Lung (tissue), 17 donors: ENCODE measurements at places on chromosomes 6 and 20. TPM values are rescaled to one million over a fixed set of nuclear protein-coding genes. Genes with fewer than 3 reads are reported as not detected.

GRCh38 chr6:138036111-138036510, 71.1 kb downstream of the PERP start:
- DNase-seq: no peak

Gene SAMD5
- total RNA-seq: 35.5 TPM

- DNase-seq: peak; percentile 82
Measured at GRCh38 chr20:34129518-34130162, 17.6 kb upstream of the EIF2S2 start.

- DNase-seq: no peak
Measured at GRCh38 chr6:40247516-40248115, 313.4 kb upstream of the MOCS1 start.

GRCh38 chr20:17969278-17969883, 563 bp downstream of the MGME1 start:
- DNase-seq: no peak

Gene CST5
- not detected for total RNA-seq

DNA sequence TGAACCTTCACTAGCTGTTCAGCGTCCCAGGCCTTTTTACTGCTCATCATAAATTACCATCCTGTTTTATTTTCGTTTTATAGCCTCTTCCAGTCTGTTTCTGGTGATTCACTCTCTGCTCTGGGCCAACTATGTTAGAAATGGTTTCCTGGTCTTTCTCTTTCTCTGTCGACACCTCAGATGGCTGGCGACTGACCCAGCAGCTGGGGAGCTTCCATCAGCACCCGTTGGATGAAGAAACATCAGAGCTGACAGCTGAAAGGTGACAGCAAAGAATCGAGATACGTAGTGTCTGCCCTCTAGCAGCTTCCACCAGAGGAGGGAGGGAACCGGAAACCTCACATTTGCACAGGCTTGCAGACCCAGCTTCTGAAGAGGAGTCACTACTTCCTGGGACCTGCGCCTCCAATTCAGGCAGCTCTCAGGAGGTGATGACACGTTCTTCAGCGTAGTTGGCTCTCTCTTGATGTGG, 82.9 kb upstream of the MLN start:
- DNase-seq: peak; percentile 83

DNA sequence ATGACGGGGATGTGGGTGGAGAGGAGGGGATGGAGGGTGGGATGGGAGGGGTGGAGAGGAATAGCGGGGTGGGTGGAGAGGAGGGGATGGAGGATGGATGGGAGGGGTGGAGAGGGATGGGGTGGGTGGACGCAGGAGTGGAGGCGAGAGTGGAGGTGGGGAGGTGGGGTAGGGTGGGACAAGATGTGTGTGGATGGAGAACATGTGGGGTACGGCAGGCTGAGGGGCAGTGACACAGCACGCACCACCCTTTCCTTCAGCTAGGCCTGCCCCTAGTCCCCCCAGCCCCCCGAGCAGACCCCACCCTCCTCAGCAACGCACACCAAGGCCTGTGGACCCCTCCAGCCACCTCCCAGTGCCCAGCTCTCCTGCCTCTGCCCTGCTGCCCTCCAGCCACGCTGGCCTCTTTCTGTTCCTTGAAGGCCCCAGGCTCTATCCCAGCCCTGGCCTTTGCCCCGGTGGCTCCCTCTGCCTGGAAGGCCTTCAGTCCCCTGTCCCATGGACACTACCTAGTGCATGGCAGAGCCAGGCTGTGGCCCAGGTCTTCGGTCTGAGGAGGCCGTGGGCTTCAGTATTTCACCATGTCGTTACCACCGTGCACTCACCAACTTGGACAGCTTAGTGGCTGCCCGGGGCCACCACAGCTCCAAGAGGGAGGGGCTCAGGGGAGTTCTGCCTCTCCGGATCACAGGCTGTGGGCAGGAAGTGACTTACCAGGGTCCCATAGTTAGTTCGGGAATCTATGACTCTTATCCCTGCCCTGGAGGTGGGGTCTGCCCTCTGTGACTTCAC, 78.4 kb upstream of the PMEPA1 start:
- DNase-seq: no peak

DNA sequence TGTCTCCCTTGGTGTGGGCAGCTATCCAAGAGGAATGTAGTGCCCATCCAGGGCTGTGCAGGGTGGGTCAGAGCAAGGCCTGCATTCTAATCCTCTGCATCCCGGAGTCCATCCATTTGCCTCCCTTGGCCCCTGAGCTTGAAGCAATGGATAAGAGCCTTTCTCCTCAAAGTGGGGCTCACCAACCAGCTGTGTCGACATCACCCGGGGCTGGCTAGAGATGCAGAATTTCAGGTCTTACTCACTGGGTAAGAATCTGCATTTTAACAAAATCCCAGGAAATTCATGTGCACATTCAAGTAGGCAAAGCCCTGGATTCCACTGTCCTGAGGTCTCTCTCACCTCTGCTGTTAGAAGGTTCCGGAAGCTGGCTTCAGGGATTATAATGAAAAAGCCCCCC, 95.3 kb downstream of the MDGA1 start:
- DNase-seq: no peak

DNA sequence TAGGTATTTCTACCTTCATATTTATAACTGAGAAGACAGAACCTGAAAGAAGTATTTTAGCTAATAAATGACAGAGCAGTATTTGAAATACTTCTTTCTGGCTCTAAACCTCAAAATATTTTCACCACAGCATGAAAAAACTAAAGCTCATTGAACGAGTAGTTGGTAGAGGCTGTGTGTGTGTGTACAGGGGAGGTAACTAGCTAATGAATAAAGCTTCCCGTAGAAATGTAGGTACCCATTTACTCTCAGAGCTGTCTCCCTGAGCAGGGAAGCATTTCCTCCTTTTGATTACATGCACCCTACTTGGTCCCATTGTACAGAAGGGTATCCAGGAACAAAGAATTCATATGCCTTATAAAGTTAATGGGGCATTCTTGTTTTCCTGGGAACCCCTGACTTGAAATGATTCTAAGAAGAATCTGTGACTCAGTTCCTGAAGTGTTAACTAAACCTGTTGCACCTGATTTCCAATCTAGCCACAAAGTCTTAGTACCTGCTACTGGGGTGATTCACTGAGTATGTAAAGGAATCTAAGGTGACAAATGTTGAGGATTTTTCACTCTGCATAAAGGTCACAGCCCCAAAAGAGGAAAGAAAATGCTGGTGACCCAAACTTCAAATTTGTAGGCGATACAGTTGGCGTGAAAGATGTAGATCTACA, 12.5 kb downstream of the CRYBG1 start:
- DNase-seq: no peak

GRCh38 chr6:154474648-154475428, 35.6 kb downstream of the CNKSR3 start:
- DNase-seq: no peak

DNA sequence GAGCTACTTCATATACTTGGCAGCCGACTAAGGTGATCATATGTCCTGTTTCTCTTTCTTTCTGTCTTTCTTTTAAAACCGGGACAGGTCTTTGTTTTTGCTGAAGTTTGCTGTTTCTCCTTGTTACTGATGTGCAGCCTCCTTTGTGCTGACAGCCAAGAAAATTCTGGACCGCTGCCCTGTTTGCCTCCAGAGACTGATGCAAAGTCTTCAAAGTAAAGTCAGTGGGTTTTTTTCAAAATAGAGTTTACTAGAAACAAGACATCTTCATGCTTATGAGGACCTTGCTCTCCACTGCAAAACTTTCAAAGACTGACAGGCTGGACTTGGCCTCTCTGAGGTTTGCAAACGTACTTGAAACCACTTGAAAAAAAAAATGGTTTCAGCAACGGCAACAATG, 510.5 kb upstream of the MAP3K7 start:
- peak; percentile 88 for DNase-seq

DNA sequence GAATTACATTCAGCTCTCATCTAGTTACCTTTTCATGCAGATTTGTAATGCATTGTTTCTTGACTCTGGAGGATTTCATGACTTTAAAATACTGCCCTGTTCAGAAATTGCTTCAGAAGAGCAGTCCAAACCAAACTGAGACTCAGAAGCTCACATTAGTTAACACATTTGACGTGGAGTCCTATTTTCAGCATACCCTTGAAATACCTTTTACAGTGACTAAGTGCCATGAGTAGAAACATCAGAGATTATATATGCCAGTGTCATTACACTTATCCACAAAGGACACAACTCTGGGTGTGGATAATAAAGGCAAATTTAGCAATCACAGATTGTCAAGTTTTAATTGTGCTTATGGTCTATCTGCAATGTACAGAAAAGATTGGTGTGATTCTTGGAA, 459.6 kb downstream of the FRK start:
- DNase-seq: no peak

DNA sequence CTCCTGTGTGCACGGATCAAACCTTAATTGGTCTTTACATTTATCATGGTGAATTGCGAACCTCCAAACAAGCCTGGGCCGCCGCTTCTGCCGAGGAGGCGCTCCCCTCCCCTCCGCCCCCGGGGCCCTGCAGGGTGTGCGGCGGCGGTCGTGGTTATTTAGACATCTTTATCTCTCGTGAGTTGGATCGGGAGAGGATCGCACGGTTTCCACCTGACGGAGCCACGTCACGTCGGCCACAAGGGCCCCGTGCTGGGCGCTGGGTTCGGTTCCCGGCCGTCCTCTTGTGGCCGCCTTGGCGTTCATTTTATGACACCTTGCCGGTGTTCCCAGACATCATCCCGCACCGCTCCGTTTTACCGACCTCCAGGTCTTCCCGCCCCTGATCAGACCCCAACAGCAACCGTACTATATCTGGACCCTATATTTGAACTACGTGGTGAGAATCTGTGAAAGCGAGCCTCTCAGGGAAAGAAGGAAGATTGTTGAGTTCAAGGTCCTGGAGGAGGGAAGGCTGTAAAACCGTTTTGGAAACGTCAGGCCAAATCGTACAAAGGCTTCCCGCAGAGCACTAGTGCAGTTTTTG, 1.3 kb upstream of the CNR1 start:
- DNase-seq: peak; percentile 7
